Mesenchymal stem cell (in vitro differentiated cells and primary cell): ENCODE measurements at places on chromosomes 4 and X.

GRCh38 chr4:55549888-55550287, 3.2 kb upstream of the CLOCK start:
- DNase-seq, result peak; percentile 60
- peak overlapping the region; percentile 13 for H3K27ac ChIP-seq

- no peak for DNase-seq
- no peak overlapping the region for H3K4me3 ChIP-seq
- no peaks in the 10 kb centered on the region for H3K27me3 ChIP-seq
- H3K27ac ChIP-seq, result no peak overlapping the region
- H3K36me3 ChIP-seq, result no peaks in the 10 kb centered on the region
Observed at GRCh38 chr4:163603257-163603656, 108.8 kb downstream of the TMA16 start.

DNA sequence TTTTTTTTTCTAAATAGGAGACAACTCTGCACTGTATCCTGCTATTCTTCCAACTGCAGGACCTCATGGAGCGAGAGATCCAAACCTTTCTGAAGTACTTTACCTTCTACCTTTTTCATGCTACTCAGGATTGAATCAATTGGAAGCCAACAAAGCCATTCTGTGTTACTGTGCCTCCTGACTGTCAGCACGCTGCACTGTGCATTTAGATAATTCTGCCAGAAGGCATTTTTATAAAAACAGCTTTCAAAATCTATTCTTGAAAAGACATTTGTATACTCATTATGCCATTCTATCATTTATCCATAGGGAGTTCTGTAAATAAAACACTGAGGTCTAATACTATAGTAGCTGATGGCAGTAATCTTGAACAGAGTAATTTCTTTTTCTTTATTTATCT, 142.8 kb downstream of the SLIT2 start:
- H3K27ac ChIP-seq, result no peak overlapping the region
- H3K4me1 ChIP-seq, result no peaks in the 10 kb centered on the region
- H3K36me3 ChIP-seq, result no peaks in the 10 kb centered on the region
- DNase-seq, result no peak
- H3K27me3 ChIP-seq, result no peaks in the 10 kb centered on the region

DNA sequence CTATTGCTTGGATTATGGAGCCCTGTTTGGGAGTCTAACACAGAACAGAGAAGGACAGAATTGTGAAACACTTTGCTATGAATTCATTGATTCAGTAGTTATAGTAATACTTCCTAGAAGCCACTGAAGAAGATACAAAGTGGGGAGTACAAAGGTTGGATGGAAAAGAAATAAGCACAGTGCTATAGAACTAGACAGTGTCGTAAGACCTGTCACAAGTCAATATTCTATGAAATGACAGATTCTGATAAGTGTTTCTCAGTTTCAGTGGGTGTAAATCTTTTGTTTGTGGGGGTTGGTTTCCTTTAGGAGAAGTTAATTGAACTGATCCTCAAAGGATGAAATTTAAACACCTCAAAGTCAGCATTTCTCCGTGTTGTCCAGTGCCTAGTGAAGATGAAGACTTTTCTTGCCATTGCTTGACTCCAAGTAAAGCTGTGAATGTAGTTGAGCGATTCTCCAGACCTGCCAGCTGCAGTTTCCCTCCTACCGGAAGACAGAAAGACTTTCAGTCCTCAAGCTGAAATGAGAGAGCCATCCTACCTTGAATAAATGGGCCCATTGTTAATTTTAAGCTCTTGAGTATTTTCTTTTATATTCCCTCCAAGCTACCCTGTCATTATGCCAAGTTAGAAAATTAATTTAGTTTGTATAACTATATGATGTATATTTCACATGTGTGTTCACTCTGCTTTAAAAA, 7.9 kb downstream of the PDLIM5 start:
- no peak overlapping the region for H3K4me3 ChIP-seq
- H3K4me1 ChIP-seq, result peaks cover 1% of the 10 kb centered on the region
- H3K36me3 ChIP-seq, result peaks cover 3% of the 10 kb centered on the region
- DNase-seq, result no peak
- no peaks in the 10 kb centered on the region for H3K27me3 ChIP-seq

- H3K4me3 ChIP-seq, result no peak overlapping the region
- H3K27ac ChIP-seq, result no peak overlapping the region
- peaks cover 4% of the 10 kb centered on the region for H3K4me1 ChIP-seq
- no peak for DNase-seq
- H3K36me3 ChIP-seq, result no peaks in the 10 kb centered on the region
Observed at GRCh38 chr4:168490711-168491110, 6.1 kb upstream of the PALLD start.

DNA sequence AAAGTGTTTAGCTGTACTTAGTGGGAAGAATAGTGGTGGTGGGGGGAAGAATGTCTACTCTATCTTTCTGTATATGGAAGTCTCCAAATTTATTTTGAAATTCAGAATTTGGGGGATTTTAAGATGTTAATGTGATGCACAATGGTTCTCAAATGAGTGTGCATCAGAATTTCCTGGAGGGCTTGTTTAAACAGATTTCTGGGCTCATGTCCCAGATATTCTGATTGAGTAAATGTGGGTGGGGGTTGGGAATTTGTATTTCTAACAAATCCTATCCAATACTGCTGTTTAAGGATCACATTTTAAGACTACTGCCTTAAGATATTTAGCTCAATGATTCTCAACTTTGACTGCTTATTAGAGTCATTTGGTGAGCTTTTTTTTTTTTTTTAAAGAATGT, 15.1 kb upstream of the INTS6L start:
- H3K27me3 ChIP-seq, result peaks cover 18% of the 10 kb centered on the region
- no peaks in the 10 kb centered on the region for H3K4me1 ChIP-seq
- no peak for DNase-seq

DNA sequence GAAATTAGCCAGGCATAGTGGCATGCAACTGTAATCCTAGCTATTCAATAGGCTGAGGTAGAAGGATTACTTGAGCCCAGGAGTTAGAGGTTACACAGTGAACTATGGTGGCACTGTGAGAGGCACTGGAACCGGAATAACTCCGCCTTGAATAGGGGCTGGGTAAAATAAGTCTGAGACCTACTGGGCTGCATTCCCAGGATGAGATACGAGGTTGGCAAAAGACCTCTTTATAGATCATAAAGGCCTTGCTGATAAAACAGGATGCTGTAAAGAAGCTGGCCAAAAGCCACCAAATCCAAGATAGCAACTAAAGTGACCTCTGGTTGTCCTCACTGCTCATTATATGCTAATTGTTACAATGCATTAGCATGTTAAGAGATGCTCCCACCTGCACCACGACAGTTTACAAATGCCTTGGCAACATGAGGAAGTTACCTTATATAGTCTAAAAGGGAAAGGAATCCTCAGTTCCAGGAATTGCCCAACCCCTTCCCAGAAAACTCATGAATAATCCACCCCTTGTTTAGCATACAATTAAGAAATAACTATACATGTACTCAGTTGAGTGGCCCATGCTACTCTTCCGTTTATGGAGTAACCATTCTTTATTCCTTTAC, 88.6 kb downstream of the CENPC start:
- H3K4me3 ChIP-seq, result no peak overlapping the region
- no peaks in the 10 kb centered on the region for H3K36me3 ChIP-seq
- H3K4me1 ChIP-seq, result peaks cover 2% of the 10 kb centered on the region
- DNase-seq, result no peak

DNA sequence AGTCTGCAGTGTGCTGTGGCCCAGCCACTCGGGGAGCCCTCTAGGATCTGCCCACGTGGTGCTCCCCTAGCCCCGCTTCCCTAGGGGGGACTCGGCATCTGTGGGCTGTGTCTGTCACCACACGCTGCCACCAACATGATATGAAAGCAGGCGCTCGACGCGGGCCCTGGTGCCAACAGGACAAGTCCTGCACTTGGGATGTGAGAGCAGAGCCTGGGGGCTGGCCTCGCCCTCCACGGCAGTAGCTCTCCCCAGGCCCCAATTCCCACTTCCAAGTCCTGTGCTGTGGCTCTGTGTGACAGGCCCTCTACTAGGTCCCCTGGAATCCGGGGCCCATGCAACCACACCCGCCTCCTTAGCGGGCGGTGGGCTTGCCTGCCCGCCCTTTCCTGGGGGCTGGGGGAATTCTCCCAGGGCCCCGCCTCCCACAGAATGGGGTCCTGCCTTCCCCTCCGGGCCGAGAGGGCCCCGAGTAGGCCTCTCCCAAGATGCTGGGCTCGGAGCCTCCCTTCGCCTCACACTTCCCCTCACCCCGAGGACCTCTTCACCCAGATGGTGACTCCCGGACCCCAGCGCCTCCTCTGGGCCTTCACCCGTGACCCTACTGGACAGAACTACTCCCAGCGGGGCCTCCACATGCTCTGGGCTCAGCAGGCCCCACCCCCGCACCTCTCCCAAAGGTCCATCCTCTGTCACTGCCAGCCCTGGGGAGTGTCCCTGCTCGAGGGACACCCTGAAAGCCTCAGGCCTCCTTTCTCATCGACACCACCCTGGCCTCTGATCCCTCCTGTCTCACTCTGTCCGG, 11.2 kb downstream of the LRPAP1 start:
- no peaks in the 10 kb centered on the region for H3K4me1 ChIP-seq
- DNase-seq, result no peak
- no peak overlapping the region for H3K27ac ChIP-seq
- H3K4me3 ChIP-seq, result no peak overlapping the region
- no peaks in the 10 kb centered on the region for H3K27me3 ChIP-seq

DNA sequence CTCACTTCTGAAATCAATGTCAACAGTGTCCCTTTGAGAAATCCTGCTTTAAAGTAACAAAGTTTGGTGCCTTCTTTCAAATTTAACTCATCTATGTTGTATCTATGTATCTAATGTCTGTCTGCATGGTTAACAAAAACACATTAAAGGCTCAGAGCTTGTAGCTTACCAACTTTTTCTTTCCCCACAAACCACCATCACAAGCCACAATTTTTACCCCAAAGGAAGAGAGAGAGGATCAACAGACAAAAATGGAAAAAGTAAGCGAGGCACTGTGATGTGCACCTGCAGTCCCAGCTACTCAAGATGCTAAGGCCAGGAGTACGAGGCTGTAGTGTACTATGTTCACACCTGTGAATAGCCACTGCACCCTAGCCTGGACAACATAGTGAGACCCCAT, 17.2 kb downstream of the ATRX start:
- peaks cover 1% of the 10 kb centered on the region for H3K4me1 ChIP-seq
- DNase-seq, result no peak
- no peaks in the 10 kb centered on the region for H3K27me3 ChIP-seq
- H3K27ac ChIP-seq, result no peak overlapping the region
- no peak overlapping the region for H3K4me3 ChIP-seq
- no peaks in the 10 kb centered on the region for H3K36me3 ChIP-seq

GRCh38 chr4:156420623-156421022, 467.0 kb upstream of the CTSO start:
- no peaks in the 10 kb centered on the region for H3K36me3 ChIP-seq
- peaks cover 1% of the 10 kb centered on the region for H3K4me1 ChIP-seq
- no peak overlapping the region for H3K4me3 ChIP-seq
- no peaks in the 10 kb centered on the region for H3K27me3 ChIP-seq
- DNase-seq, result no peak
- H3K27ac ChIP-seq, result no peak overlapping the region

DNA sequence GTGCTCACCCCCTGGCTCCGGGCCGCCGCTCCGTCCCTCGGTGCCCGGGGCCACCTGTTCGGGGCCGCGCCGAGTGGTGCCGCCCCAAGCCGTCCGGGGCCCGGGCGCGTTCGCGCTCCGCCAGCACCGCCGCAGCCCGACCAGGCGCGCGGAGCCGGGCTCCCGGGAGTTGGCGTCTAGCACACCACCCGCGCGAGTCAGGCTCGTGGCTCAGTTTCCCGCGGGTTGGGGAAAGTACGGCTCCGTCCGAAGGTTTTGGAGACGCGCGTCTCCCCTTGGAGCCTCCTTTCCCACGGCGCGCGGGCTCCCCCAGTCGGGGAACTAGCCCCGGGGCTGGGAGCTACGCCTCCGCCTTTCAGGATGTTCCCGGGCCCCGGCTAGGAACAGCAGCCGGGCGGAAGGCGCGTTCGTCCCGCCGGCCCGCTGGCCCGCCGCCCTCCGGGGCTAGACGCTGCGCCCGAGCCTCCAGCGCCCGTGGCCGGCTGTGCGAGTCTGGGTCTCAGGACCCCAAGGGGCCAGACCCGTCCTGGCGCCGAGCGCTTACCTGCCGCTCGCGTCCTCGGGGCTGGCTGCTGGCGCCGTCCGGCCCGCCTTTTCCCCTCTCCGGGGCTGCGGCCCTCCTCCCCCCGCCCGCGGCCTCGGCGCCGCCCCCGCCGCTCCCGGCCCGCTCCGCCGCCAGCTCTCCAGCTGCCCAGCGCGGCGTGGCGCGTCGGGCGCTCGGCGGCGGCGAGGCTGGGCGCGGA, at the start of gene ADGRG2:
Gene ADGRG2 (minus strand): TSS at position 571 of the 743 bp plus-strand sequence. CDS start 53,634 bp downstream, outside the sequence.
- H3K4me3 ChIP-seq, result peak within 1 kb of the TSS; percentile 32
- DNase-seq, result peak; percentile 8
- H3K36me3 ChIP-seq, result no peaks in the 10 kb centered on the region
- H3K27me3 ChIP-seq, result peaks cover 32% of the 10 kb centered on the region
- peaks cover 6% of the 10 kb centered on the region for H3K4me1 ChIP-seq
- no peak within 1 kb of the TSS for H3K27ac ChIP-seq

GRCh38 chr4:107444-108429, 16.6 kb upstream of the ZNF718 start:
- no peaks in the 10 kb centered on the region for H3K4me1 ChIP-seq
- peaks cover 32% of the 10 kb centered on the region for H3K27me3 ChIP-seq
- H3K36me3 ChIP-seq, result no peaks in the 10 kb centered on the region

DNA sequence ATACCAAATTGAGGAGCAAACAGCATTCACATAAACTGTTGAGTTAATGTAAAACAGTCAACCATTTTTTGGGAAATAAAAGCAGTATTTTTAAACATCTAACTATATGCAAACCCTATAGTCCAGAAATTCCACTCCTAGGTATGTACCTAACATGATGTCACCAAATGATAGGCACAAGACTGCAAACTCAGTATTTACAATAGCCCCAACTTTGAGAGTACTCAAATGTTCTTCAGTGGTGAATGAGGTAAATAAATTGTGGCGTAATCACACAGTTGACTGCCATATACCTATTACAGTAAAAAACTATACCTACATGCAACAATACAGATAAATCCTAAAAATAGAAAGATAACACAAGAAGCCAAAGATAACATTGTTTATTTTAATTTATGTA, 1243.8 kb upstream of the ADGRL3 start:
- H3K27me3 ChIP-seq, result no peaks in the 10 kb centered on the region
- no peak overlapping the region for H3K27ac ChIP-seq
- DNase-seq, result no peak

- peaks cover 20% of the 10 kb centered on the region for H3K36me3 ChIP-seq
- no peak overlapping the region for H3K27ac ChIP-seq
- peak; percentile 7 for DNase-seq
Observed at GRCh38 chr4:8478801-8479744, 38.5 kb downstream of the TRMT44 start.

- DNase-seq, result peak; percentile 78
- no peaks in the 10 kb centered on the region for H3K4me1 ChIP-seq
- no peak overlapping the region for H3K27ac ChIP-seq
- peaks cover 8% of the 10 kb centered on the region for H3K36me3 ChIP-seq
Observed at GRCh38 chrX:154082396-154083125, 15.0 kb downstream of the MECP2 start.

DNA sequence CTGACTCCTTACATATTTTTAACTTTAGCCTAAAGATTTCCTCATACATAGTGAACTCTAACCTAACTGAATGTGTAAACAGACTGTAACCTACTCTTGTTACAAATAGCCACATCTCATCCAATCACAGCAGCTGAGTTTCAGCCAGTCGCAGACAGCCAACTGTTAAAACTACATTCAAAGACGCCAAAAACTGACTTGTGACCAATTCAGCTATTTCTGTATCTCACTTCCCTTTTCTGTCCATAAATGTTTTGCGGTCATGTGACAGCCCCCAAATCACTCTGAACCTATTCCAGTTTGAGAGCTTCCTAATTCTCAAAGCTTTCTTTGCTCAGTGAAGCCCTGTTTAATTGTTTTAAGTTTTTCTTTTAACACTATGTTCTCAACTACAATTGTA, 2731.9 kb downstream of the ARAP2 start:
- DNase-seq, result no peak
- no peaks in the 10 kb centered on the region for H3K27me3 ChIP-seq
